ENCODE measurements at places on chromosomes 6 and 20.

GRCh38 chr6:123909989-123910388 is 106.3 kb downstream of the NKAIN2 start:
- DNase-seq, result no peak

GRCh38 chr6:36539814-36540568 is 7.3 kb downstream of the STK38 start:
- no peak for DNase-seq

DNA sequence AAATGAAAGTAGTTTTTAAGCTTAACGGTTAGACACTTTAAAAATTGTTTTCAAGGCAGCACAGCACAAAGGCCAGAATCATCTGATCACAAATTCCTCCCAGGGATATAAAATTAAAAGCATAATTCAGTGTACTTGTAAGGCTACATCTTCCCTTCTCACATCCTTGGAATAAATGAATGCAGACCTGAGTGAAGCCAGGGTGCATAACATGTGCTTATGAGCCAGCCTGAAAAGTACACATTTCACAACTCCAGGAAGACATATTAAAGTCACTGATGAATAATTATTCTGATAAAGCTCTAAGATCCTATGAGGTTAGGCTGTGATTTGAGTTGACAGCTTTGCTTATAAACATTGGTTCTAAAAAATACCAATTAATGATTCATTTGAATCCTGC is 163.6 kb downstream of the BTBD9 start:
- no peak for DNase-seq

DNA sequence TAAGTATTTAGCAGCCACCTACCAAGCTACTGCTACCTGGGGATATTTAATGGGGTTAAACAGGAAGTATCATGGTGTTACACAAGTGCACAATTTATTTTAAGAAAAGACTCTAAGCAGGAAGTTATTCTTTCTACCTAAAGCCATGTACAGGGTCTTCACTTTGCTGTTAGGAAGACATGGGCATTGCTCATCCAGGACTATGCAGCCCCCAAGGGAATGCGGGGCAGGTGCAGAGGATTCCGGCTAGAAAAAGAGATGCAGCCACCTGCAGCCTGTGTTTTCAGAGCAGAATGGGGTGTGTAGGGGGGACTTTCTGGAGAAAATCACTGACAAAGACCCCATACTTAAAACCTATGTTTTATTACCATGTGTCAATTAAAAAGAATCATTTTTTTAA is 399.1 kb upstream of the NOX3 start:
- no peak for DNase-seq

DNA sequence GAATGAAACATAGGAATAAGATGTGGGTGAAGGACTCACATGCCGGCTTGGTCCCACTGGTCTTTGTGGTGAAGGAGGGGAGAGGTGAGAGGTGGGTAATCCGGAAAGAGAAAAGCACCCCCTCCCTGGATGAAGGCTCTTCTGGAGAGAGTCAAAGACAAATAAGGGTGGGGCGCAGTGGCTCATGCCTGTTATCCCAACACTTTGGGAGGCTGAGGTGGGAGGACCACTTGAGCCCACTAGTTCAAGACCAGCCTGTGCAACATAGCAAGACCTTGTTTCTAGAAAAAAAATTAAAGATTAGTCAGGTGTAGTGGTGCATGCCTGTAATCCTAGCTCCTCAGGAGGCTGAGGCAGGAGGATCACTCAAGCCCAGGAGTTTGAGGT is 3.1 kb downstream of the LTB start:
- DNase-seq, result no peak

- DNase-seq, result no peak
These were observed 5.2 kb upstream of the BPIFB6 start for GRCh38 chr20:33026072-33026778.

DNA sequence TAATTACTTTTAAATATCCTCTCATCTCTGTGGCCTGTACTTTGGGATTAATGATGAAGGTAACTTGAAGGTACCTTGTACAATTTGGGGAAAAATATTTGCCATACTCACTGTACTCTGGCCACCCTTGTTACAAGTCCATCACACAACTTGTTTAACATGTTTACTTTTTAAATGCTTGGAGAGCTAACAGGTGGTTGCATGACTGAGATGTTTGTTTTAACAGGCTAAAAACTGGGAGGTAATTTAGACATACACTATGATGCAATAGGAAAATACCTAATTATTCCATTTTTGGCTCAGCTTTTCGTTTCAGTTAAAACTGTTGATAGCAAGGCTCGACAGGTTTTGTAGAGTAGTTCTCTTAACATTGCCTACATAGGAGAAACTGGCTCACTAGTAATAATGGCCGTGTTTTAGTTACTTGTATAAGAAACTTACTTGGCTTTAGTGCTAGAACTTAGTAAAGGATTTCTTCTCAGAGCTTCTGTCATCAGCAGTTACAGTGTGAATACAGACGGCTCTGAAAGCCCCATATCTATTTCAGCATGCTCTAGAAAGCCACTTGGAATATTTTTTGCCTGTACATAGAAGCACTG is 489.8 kb upstream of the SOX4 start:
- no peak for DNase-seq

GRCh38 chr20:4512891-4513550 is 208.7 kb upstream of the PRND start:
- no peak for DNase-seq

DNA sequence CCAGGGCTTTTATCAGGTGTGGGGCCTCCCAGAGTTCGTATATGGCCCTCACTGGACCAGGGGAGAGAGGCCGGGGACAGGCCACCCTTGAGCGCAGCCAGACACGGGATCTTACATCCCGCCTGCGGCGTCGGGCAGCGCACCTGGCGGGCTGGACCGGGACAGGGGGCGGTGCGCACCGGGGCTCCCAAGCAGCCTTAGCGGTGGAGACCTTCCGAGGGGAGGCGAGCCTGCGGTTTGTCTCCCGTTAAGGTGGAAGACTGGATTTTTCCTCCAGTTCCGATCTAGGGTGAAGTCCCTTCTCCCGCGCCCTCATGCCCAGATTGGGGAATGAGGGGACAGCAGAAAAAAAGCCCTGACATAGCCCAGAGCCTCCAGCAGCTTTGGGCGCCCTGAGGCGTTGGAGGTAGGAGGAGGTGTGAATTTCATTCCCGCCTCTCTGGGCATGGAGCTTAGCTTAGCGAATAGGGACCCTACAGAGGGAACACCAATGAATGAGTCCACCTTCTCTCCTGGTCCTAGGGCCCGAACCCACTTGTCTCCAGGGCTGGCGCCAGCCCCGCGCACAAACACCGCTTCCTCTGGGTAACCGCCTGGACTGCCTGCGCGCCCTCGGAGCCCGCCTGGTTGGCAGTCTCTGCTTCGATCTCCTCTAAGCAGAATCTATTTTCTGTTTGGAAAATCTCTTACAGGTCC is 6.7 kb upstream of the LAMP5 start:
- DNase-seq, result no peak

- no peak for DNase-seq
These were observed 18.9 kb downstream of the MAN1A1 start for GRCh38 chr6:119330520-119331113.

- DNase-seq, result no peak
These were observed 42.5 kb upstream of the RALY start for GRCh38 chr20:33951171-33951570.

GRCh38 chr6:144999127-144999526 is 714.0 kb downstream of the UTRN start:
- DNase-seq, result no peak

GRCh38 chr20:19937218-19937617 is 79.9 kb upstream of the NAA20 start:
- no peak for DNase-seq

GRCh38 chr20:24747881-24748595 is 201.0 kb upstream of the CST7 start:
- DNase-seq, result no peak

DNA sequence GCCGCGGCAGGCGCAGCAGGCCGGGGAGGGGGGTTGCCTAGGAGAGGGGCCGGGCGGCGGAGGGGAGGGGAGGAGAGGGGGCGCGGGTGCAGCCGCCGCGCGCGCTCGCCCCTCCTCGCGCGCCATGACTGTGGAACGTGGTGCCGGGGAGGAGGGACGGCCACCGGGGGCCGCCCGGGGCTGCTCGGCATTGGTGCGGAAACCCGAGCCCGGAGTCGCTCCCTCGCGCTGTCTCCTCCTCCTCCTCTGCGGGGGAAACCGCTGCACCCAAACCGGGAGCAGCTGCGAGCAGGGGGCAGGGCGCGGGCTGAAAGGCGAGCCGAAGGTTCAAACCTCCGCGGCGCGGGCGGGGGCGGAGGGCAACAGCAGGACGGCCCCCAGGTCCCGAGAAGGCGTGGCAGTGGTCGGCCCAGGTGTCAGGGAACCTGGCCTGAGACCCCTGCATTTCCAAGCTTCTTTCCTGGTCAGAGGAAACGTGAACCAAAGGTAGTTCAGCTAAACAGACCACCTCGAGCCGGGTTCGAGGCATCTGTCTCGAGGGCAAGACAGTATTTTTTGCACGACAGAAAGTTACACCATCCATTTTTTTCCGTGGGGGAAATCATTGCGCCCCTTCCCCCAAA is 1.4 kb upstream of the TRERF1 start:
- DNase-seq, result peak; percentile 33

DNA sequence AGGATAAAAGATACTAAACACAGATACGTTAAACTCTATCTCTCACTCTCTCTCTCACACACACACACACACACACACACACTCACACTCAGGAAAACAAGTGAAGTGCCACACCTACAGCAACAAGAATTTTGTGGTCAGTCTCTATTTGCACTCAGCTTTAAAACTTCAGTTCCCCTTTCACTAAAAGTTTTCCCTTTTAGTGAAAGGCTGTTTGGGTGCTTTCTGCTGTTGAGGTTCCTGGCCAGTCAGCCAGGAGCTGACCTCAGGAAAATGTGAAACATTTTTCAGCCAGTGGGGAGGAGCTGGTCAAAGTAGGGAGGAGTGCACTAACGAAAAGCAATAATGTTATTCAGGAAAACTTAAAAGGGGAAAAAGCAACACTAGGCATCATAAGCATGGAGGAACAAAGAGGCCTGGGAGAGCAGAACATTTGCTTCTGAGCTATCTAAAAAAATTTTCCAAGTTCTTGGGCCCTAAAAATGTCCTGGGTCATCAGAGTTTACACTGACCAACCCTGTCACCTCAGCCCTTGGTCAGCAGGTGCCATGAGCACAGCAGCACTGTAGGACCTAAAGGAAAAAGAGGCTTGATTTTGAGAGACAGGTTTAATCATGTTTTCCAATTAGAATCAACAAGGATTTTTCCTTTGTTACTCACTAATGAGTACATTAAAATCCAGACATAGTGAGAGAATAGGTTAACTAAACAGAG is 30.7 kb upstream of the NT5E start:
- DNase-seq, result no peak

DNA sequence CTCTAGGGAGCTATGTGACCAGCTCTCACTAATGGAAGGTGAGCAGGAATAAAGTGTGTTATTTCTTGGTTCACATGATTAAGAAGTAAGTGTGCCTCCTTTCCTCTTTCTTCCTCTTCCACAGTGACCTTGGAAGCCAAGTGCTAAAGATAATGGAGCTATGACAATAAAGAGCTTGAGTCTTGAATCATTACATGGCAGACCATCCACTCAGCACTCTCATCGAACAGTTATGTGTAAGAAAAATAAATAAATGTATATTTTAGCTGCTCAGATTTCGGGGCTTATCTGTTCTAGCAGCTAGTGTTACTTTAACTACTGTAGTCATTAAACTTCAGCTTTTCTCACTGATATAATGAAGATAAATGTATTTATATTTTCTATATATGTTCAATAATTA is 72.9 kb downstream of the HDGFL1 start:
- no peak for DNase-seq

GRCh38 chr6:164106345-164106769 is 691.8 kb downstream of the QKI start:
- no peak for DNase-seq

DNA sequence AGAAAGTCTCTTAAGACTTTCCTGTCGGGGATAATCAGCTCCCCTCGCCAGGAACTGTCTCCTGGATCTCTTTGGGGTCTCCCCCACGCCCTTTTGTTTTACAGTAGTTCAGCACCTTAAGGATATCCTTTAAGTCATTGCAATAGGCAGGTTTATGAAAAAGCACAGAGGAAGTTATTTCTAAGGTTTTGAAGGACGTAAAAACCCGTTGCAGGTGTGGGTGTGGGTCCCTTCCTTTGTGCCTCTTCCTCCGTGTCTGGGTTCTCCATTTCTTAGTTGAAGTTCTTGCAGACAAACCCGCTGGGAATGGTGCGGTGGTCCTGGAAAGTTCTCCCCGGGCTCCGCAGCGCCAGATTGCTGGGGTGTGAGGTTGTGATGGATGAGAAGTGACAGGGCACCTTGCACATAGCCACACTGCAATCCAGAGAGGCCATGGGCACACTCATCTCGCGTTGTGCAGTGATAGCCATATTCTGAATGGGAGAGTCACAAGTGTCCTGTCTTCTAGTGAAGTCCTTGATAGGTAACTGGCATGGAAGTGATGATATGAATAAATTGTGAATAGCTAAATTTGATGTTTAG is 65.2 kb downstream of the GTF2H5 start:
- DNase-seq, result no peak

DNA sequence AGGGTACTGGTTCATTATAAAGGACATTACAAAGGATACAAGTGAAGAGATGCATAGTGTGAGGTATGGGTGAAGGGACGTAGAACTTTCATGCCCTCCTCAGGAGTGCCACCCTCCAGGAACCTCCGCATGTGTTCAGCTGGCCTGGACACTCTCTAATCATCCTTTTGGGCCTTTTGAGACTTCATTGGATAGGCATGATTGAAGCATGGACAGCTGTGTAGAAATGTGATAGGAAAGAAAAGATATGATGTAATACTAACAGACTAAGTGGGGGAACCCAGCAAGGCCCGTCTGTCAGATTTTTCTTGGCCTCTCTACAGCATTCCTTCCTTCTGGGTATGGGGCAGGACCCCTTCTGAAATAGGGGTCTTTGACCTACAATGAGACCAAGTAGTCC is 31.1 kb downstream of the DOP1A start:
- no peak for DNase-seq

DNA sequence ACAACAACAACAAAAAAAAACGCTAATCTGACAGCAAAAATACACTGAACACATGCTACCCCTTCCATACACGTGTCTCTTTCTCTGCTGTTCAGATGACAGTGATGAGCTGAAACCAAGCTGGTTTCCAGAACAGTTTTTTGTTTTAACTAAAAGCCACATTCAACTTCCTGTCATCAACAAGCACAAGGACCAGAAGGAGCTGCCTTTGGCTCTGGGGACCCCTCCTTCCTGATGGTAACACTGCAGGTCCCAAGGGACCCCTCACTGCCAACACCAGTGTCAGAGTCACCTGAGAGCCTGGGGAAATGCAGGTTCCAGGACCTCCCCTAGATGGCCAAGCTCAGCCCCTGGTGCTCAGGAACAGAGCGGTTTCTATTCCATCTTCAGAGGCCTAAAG is 6.0 kb downstream of the CST7 start:
- DNase-seq, result no peak

GRCh38 chr6:42512579-42512978 is 51.2 kb upstream of the UBR2 start:
- DNase-seq, result no peak

GRCh38 chr20:50112512-50113419 is at the start of gene UBE2V1:
TSS of gene UBE2V1 (minus strand) at chr20:50113150. CDS start at chr20:50113128, 22 bp downstream.
- peak; percentile 60 for DNase-seq

GRCh38 chr6:38720295-38720694 is 5.2 kb downstream of the DNAH8 start:
- DNase-seq, result no peak

GRCh38 chr6:162736961-162737360 is 9.2 kb downstream of the PACRG start:
- DNase-seq, result no peak

GRCh38 chr6:99416226-99416625 is 8.9 kb downstream of the PNISR start:
- DNase-seq, result no peak

Data from brain pericyte (primary cell).